ENCODE measurements at places on chromosomes 4 and X. TPM values are rescaled to one million over a fixed set of nuclear protein-coding genes. Genes with fewer than 3 reads are reported as not detected.

DNA sequence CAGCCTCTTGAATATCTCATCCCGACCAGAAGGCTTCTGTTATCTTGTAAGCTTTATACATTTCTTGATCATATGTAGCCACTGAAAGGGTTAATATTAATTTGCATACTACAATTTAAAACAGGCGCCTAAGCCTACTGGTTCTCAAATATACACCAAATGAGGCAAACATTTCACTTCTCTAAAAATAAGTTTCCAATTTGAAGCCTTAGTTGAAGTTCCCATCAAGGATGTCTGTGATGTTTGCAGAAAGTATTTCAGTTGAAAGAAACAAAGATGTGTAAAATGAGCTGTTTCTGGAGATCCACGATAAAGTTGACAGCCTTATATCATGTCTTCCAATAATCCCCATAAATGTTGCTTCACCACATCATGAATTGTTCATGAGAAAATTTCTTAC lies 70.6 kb downstream of the KIT start:
- no peaks in the 10 kb centered on the region for H3K4me1 ChIP-seq
- no peak overlapping the region for H3K4me3 ChIP-seq
- no peak for DNase-seq
- H3K36me3 ChIP-seq = no peaks in the 10 kb centered on the region

The MAGEB1 gene
- total RNA-seq = not detected

GRCh38 chr4:39658756-39659155 lies 20.1 kb upstream of the SMIM14 start:
- no peaks in the 10 kb centered on the region for H3K36me3 ChIP-seq
- H3K27me3 ChIP-seq = no peaks in the 10 kb centered on the region
- no peak for DNase-seq

The CTSO gene
- total RNA-seq = 22.0 TPM

GRCh38 chrX:12314651-12315050 lies 176.4 kb downstream of the FRMPD4 start:
- H3K4me3 ChIP-seq = no peak overlapping the region
- no peaks in the 10 kb centered on the region for H3K4me1 ChIP-seq
- no peaks in the 10 kb centered on the region for H3K36me3 ChIP-seq

The CXCL9 gene
- not detected for total RNA-seq

The TMPRSS11A gene
- total RNA-seq = not detected

All from uterus (tissue), 4 donors.